AG10803 (cell line): ENCODE measurements at places on chromosomes 2 and 18.

DNA sequence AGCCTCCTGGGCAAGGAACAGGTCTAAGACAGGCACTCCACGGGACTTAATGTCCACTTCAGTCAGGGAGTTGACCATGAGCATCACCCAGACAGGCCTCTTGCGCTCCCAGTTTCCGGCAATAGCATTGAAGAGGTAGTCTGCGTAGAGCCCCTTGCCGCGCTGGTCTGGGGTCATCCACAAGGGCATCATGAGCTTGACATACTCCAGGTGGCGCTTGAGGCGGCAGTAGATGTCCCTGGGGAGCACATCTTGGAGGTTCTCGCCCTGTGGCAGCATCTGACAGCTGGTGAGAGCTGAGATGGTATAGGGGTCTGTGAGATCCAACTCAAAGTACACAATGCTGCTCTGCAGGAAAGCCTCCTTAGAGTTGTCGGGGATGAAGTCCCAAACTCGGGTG is 10.6 kb downstream of the TRABD2A start:
- no peak for DNase-seq

GRCh38 chr18:76425146-76426131 is 69.6 kb downstream of the ZNF516 start:
- DNase-seq = peak; percentile 83

- peak; percentile 94 for DNase-seq
Observed at GRCh38 chr2:226002438-226002837, 602.9 kb downstream of the NYAP2 start.

DNA sequence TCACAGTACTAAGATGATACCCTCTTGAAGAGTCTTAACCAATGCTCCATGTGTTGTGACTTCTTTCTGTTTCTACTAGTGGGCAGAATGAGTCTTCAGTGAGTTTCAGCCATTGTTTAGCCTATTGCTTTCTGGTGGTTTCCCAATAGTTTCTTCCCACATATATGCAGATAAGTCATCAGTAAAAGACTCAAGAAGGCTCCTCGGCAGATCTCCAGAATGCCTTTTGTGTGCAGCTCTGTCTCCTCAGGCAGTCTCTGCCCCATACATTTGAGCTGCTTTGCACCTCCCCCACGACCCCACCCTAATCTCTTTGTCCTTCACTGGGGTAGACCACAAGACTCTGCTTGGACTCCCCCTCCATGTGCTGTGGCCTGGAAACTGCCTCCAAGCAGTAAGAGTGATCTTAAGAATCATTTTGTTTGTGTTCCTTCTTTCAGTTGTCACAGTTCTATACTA is 71.6 kb upstream of the CHRNA1 start:
- peak; percentile 96 for DNase-seq

GRCh38 chr2:164000176-164000575 is 264.4 kb upstream of the FIGN start:
- peak; percentile 6 for DNase-seq

GRCh38 chr2:64101141-64101591 is 43.1 kb downstream of the PELI1 start:
- peak; percentile 61 for DNase-seq

GRCh38 chr2:127590386-127591190 is 55.1 kb downstream of the MYO7B start:
- DNase-seq = no peak

DNA sequence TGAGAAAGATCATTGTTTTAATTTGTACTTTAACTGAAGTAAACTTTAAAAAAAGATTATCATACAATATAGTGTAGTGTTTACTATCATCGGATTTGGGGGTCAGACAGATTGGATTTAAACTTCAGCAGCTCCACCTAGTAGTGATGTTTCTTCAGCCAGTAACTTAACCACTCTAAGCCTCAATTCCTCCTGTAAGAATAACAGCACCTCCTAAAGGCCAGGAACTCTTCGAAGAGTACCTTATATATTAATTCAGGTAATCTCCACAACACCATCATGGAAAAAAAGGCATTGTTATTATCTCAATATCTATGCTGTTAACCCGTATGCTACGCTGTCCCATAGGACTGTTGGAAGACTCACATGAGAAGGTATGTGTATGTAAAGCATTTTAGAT is 69.0 kb upstream of the DLGAP1 start:
- no peak for DNase-seq

- DNase-seq = no peak
Observed at GRCh38 chr18:5122272-5122671, 74.8 kb downstream of the AKAIN1 start.

GRCh38 chr2:77199411-77199810 is 322.8 kb downstream of the LRRTM4 start:
- no peak for DNase-seq

DNA sequence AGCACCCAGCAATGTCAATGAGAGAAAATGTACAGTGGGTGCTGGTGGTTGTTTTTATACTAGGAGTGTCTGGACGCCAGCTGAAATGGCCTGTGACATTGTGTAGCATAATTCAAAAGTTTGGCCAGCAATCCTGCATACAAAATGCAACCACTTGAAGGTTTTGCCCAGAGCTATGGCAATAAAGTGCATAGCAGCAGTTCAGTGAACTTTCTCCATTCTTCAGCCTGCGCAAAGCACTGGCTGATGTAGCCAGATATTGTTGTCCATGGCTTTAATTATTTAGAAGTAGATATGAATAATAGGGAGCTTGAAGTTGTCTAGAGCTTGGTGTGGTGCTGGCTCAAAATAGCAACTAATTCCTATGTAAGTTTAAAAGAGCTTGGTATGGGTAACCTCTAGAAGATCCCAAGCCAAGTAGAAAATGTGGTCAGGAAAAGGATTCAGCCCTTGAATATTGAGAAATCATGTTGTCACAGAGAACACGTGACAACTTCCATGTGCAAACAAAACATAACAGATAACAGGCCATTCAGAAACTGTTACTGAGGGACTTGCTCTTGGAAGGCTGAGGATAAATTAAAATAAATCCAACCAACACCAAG is 33.3 kb upstream of the PGAP1 start:
- DNase-seq = peak; percentile 61

DNA sequence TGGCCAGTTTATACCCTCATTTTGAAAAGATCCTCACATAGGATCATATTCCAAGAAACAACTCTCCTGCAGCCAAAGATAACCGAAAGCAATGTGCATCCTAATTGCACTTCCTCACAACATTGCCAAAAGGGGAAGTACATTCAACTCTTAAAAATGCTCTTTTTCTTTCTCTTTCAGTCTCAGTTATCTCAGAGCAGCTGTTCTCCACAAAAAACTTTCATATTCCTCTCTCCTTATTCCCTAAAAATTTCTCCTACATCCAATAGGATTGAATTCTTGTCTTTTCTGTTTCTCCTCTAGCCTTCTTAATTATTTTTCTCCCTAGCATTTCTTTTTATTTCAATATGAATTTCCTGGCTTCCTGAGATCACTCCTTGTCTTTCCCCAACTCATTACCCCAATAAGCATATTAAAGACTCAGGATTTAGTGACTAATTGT is 7.4 kb upstream of the VRK2 start:
- DNase-seq = peak; percentile 46

DNA sequence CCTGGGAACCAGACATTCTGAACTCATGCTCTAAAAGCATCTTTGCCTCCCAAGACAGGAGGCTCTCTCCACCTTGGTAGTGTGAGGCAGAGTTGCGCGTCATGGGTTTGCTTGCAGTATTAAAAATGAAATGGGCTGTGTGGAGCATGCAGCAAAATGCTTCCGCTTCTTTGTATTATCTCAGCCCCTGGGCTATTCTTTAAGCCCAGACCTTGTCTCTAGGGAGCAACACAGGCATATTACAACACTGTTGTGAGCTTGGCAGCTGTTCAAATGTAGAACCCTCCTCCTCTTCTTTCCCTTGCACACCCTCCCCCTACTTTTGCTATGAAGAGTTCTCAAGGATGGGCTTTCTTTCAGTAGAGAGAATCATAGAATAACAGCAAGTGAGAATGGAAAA is 185.1 kb upstream of the LHCGR start:
- DNase-seq = no peak

DNA sequence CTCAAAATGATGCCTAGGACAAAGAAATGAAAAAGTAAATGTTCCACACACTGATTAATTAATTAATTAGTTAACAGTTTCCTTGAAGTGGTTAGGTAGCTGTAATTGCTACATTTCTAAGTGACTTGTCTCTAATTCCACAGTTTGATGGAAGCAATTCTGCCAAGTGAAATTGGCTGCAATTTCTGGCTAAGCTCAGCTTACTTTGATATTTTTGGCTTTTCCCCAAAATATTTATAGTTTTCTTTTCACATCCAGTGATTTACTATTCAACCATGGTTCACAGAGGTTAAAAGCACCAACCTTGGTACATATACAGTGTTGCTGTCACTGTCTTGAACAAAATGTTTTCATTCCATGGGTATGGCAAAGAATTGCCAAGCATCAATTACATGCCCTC is 459.5 kb upstream of the CDH20 start:
- no peak for DNase-seq

DNA sequence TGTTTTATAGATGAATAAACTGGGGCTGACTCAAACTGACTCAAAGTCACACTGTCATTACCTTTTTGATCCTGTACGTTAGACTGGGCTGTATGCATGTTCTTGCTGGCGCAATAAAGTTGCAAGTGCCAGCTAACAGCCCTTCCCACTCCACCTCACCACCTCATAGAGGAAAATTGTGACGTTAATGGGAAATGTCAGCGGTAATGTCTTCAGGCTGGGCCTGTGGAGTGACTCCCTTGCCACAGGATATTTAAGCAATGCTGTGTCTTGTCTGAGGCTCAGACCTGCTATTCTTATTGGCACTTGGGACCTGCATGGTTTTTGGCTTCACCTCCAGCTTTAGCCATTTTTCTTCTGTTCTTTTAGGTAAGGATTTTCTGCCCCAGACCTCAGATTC is 25.2 kb upstream of the CASP10 start:
- DNase-seq = no peak

- no peak for DNase-seq
Observed at GRCh38 chr2:56288838-56289580, 105.2 kb downstream of the CCDC85A start.

- peak; percentile 62 for DNase-seq
Observed at GRCh38 chr2:54634564-54635511, 88.6 kb upstream of the EML6 start.

- no peak for DNase-seq
Observed at GRCh38 chr2:128640845-128641360, 322.2 kb upstream of the HS6ST1 start.

GRCh38 chr2:217742276-217742675 is 260.5 kb downstream of the TNS1 start:
- no peak for DNase-seq

GRCh38 chr2:203647579-203647978 is 58.9 kb upstream of the CD28 start:
- DNase-seq = no peak

DNA sequence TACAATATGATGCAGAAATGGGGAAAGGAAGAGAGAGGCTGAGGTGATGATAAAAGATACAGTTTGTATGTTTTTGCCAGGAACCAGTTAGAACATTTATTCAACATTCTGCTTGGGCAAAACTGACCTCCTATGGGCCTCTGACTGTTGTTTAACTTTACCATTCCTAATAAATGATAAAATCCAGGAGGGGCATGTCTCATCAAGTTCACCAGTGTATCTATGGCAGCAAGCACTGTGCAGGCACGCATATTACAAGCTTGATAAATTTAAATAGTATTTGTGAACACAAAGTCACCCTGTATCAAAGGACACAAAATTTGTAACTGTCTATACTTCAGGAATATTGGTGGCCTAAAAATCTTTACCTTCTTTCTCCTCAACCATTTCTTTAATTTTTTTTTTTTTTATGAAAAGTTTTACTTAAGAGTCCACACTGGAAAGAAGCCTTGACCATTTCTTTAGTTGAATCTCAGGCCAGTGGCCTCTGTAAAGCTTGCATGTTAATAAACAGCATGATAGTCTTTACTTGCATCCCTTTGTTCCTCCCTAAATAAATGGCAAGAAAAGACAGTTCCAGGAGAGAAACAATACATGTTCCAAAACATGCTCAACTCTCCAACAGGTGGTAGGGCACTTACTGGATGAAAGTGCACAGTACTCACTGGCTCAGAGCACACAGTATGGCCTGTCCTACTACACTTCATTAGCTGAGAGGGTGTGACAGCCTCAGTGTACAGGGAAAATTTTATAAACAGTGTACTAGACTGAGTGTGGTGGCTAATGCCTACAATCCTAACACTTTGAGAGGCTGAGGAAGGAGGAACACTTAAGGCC is 52.3 kb downstream of the SOS1 start:
- DNase-seq = no peak

DNA sequence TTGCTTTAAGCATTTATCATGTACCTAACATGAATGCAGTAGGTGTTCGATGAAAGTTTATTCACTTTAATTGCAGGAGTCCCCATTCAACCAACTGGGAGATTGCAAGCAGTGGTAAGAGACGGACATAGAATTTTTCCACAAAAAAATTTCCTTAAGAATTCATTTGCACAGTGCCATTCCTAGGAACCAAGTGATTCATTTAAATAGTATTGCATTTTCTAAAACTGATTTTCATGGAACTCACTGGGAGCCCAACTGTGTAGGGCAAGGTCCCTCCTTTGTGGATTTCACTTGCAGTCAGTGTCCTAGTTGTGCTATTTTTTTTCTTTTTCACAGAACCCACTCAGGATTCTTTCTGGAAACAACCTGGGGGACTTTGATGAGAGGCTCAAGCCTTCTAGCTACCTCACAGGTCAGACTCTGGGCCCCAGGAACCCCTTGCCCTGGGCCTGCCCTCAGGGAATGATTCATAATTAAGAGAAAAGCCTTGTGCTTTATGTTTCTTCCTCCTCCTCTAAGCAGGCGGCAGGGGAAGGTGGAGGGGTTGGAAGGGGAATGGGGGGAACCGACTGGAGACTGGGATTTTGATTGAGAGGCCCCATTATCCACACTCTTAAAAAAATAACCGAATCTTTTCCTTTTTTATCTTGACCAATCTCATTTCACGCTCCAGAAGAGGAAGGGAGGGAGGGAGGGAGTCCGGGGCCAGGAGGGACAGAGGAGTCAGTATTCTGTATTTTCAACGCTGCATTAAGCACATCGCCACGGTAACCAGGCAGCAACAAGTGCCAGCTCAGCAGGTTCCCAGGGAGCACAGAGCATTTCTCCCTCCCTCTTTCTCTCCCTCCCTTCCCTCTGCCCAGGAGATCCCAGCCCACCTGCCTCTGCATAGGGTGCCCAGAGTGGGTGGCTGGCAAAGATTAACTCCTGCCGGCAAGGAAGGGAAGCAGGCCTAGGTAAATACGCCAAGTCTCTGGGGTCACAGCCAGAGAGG is 51.8 kb downstream of the PSD4 start:
- no peak for DNase-seq

DNA sequence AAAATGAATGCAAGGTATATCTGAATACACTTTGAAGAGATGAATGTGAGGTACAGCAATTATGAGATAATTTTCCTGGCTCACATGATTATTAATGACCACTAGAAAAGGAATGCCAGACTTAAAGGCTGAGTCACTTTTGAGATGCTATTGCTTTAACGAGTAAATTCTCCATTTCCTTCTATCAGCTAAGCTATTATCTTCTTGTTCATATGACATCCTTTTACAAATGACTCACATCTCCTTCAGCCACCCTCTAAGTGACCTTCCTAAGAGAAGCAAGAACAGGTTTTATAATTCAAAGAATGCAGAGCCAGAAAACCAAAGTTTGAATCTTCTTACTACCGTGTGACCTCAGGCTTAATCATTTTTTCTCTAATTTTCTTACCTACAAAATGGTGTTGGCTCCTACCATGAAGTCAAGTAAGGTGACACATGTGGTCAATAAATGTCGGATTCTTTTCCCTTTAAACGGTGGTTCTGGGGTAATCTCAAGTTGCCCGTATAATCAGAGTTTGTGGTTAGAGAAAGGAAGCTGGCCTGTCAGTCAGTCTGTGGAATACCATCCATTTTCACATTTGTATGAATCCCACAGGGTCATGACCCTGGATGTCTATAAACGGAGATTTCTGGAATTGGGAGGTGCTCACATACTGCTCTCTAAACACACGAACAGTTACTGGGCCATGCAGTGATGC is 184.0 kb upstream of the PID1 start:
- DNase-seq = peak; percentile 65
